ENCODE measurements at places on chromosomes 5 and 9. TPM values are rescaled to one million over a fixed set of nuclear protein-coding genes. Genes with fewer than 3 reads are reported as not detected.

Gene PLCXD3
- under 0.01 TPM for total RNA-seq

Gene PCSK1
- not detected for total RNA-seq

Gene FOXD4L5
- total RNA-seq: 0.17 TPM

Gene PCDHA5
- not detected for total RNA-seq

Gene WNT8A
- total RNA-seq: not detected

Gene SLC45A2
- total RNA-seq: not detected

Gene CARD6
- 7.0 TPM for total RNA-seq

Gene AJM1
- total RNA-seq: 1.8 TPM

Gene PCDHGA8
- 0.69 TPM for total RNA-seq

Gene KCNV2
- not detected for total RNA-seq

Gene TOPORS
- total RNA-seq: 49.0 TPM

Gene KLF9
- 30.9 TPM for total RNA-seq

Gene ZFR
- total RNA-seq: 125 TPM

Gene SLC36A2
- total RNA-seq: not detected

Gene GLDC
- 129 TPM for total RNA-seq

Gene CCL21
- not detected for total RNA-seq

Gene C9orf50
- total RNA-seq: not detected

Gene CAMK4
- 1.6 TPM for total RNA-seq

Gene C9orf153
- not detected for total RNA-seq
